Naive thymus-derived CD4-positive, alpha-beta T cell (primary cell): ENCODE measurements at places on chromosomes 1 and 21. TPM values are rescaled to one million over a fixed set of nuclear protein-coding genes. Genes with fewer than 3 reads are reported as not detected.

The AMY1B gene
- not detected for total RNA-seq

The DNM3 gene
- total RNA-seq = 2.5 TPM

The EFNA3 gene
- total RNA-seq = 2.8 TPM

The RAP1A gene
- total RNA-seq = 100 TPM

The SPATC1L gene
- total RNA-seq = 17.9 TPM

The LAX1 gene
- 34.6 TPM for total RNA-seq

The UBE2Q1 gene
- total RNA-seq = 117 TPM

The LYSMD1 gene
- 2.5 TPM for total RNA-seq

The ANKRD65 gene
- not detected for total RNA-seq

The CITED4 gene
- total RNA-seq = 42.8 TPM
